ENCODE measurements at places on chromosomes 16 and 17.

DNA sequence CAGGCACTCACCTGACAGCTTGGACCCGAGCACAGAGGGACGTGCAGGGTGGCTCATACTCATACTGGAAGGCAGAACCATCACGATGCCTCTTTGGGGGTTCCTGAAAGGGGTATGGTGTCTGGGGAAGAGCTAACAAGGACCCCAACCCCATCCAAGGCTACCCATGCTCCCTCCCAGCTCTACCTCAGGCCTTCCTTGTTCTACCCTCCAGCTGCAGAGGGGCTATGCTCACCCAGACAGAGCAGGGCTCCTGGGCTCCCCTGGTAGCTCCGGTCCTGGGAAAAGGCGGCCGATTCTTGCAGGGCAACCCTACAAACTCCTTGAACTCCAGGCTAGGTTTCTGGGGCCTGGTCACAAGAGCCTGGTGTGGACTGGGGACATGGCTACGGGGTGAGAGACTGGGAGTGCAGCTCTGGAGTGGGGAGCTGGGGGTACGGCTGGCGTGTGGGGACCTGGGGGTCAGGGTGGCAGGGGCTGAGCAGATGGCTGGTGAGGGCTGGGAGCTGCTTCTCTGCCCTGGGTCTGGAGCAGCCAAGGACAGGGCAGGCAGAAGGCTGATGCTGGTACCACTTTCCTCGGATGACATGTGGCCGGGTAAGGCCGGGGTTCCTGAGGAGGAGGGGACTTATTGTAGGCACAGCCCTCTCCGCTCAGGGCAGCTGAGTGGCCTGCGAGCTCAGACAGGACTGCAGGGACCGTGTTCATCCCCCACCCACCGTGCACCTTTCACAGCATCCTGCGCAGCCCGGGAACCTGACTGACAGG, 2.1 kb downstream of the ACD start:
- no peak for DNase-seq

GRCh38 chr16:53849994-53850393, 146.0 kb downstream of the FTO start:
- DNase-seq, result no peak

- DNase-seq, result peak; percentile 79
Observed at GRCh38 chr16:66511602-66512271, 38.2 kb downstream of the TK2 start.

DNA sequence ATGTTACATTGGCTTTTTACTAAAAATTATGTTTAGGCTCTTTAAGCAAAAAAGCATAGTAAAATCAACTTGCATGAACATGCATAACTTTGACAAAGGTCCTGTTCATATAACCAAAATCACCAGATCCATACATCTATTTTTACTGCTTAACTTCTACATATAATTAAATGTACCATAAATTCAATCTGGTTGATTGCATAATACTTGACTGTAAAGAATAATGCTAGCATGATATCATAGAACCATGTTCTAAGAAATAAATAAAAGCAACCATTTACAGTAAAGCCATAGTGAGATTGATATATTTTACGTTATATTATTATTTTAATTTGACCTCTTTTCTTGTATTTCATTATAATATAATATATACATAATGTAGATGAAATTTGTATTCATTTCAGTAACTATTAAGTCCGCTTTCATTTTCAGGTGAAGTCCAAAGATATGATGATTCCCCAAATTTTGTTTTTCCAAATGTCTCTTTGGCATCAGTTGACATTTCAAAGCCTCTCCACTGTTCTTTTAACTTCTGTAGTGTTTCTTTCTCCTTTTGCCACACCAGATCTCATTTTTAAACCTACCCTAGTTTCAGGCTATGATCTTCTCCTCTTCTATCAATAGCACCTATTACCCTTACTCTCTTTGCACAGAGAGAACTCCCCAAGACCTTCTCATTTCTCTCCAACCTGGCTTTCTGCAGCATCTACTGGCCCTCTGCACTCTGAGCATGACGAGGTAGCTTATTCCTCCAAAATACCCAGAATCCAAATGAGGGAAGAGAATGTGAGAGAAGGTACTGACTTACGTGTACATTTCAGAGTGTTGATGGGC, 1.8 kb downstream of the APOH start:
- no peak for DNase-seq

DNA sequence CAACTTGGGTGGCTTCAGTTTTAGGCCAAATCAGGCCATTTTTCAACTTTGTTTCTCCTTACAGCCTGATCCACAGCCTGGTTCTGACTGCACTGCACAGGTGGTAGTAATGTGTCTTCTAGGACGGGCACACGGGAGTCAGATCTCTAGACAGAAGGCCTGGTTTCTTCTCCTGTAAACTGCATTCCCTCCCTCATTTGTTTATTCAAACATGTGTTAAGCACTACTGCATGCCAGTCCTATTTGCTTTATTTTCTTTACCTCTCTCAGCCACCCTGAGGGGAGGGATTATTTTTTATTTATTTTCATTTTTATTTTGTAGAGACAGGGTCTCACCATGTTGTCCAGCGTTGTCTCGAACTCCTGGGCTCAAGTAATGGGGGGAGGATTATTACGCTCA, 6.3 kb upstream of the KSR1 start:
- no peak for DNase-seq

DNA sequence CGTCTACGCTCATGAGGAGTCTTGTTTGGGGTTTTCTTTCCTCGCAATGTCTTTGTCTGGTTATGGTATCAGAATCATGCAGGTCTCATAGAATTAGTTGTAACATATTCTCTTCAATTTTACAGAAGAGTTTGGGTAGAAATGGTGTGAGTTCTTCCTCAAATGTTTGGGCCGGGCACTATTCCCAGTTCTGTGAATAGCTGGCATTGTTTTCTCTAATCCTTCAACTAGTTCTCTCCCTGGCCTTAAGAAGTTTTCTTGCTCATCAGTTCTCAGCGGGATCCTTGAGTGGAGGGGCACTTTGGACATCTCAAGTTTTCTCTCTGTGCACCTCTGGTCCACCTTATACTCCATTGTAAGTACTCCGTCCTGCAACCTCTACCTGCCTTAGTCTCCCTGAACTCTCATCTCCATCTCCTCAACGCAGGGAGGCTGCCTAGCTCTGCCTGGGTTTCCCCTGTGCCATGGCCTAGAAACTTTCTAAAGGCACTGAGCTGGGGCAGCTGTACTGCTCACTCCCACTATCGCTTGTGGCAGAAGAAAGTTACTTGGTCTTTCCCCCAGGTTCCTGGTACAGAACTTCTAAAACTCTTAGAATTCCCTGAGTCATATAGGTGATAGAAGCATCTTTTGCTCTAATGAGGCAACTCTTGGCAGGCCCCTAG, 16.9 kb downstream of the NSMCE1 start:
- no peak for DNase-seq

- DNase-seq, result peak; percentile 16
Observed at GRCh38 chr17:30524847-30525246, 47.6 kb downstream of the GOSR1 start.

DNA sequence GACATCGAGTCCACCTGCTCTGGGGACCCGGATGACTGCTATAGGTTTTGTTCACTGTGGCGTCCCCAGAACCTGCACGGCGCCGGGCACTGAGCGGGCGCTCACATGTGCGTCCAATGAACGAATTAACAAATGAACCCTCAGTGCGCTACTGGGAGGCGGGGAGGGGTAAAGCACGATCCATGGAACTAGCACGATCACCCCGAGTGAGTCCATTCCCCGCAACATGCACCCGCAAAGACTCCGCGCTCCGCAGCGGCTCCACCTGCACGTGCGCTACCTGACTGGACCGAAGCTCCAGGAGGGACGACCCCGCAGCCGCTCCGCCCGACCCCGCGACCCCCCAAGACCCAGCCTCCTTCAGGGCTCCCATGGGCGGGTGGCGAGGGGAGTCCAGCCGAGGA, 491 bp downstream of the TRAP1 start:
- DNase-seq, result no peak

GRCh38 chr17:56158344-56158743, 5.1 kb downstream of the ANKFN1 start:
- no peak for DNase-seq

GRCh38 chr16:14436401-14436955, 193.6 kb downstream of the PARN start:
- DNase-seq, result peak; percentile 25

GRCh38 chr16:68035227-68035626, 12.1 kb downstream of the DUS2 start:
- no peak for DNase-seq

GRCh38 chr17:18187821-18188761, 4.5 kb downstream of the ALKBH5 start:
- DNase-seq, result peak; percentile 31

- no peak for DNase-seq
Observed at GRCh38 chr17:30422171-30422570, 43.4 kb downstream of the CPD start.

DNA sequence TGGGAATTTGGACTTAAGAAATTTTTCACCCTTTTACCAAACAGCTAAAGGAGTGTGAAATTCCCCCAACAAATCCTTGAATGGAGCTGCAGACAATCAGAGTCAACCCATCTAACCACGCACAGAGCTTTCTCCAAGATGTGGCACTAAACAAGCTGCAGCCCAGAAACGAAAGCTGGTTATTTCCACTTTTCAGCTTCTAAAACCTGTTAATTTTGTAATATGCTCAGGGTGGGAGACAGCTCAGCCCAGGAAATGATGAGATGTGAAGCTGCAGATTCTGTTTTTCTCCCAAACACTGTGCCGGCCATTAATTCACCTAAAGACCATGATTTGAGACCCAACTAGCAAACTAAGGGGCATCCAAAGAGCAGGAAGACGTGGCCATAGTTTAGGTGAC, 33.2 kb upstream of the ABR start:
- no peak for DNase-seq
